ENCODE measurements at places on chromosomes 7 and 10.
A peak's percentile ranks its signal among the peaks of the same experiment; 100 is the strongest.

DNA sequence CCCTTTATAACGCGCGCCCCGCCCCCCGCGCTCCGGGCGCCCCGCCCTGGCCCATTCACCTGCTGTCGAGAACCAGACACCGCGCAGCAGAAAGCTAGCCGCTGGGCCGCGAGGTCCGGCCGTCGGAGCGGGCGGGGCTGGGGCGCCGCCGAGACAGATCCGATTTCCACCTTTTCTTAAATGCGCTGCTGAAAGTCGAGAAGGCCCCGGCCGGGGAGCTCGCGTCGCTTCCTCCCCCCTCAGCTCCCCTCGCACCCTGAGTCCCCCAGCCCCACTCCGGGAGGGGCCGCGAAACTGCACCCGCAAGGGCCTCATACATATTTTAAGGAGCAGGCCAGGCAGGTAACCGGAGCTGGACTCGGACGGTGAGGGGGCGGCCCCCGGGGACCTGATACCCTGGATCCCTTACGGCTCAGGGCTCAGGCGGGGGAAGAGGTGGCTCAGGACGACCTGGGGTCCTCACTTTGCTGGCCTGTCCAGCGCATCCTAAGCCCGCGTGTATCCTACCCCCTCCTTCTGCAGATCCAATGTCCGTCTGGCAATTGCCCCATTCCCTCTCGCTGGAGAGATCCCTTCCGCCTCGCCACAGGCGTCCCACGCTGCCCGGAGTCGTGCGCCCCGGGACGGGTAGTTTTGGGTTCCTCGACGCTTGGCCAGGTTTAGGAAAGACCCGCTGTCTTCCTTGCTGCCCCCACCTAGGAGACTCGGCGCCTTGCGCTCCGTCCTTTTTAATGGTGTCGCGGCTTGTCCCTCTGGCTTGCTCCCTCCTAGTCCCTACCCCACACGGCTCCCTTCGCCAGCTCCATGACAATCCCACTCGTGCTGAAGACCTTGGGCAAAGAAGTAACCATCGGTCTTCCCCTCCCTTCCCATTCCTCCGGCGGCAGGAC lies 170.6 kb downstream of the UBE2H start:
- DNase-seq, result no peak

DNA sequence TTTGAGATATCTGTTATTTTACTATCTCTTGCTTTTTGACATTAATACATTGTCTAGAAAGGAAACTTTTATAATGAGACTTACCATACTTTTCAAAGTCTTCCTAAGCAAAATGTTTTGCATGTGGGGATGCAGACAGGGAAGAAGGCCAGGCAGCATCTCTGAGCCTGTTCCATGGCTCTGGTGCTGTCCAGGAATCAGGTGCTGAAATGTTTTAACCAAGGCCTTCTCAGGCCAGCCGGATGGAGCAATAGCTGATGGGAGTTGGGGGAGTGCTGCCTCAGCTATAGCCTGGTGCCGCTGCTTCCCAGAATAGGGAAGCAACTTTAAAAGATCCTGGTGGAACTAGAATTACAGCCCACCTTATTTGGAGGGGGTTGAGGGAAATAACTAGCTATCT lies 38.5 kb downstream of the CRTAC1 start:
- no peak for DNase-seq

DNA sequence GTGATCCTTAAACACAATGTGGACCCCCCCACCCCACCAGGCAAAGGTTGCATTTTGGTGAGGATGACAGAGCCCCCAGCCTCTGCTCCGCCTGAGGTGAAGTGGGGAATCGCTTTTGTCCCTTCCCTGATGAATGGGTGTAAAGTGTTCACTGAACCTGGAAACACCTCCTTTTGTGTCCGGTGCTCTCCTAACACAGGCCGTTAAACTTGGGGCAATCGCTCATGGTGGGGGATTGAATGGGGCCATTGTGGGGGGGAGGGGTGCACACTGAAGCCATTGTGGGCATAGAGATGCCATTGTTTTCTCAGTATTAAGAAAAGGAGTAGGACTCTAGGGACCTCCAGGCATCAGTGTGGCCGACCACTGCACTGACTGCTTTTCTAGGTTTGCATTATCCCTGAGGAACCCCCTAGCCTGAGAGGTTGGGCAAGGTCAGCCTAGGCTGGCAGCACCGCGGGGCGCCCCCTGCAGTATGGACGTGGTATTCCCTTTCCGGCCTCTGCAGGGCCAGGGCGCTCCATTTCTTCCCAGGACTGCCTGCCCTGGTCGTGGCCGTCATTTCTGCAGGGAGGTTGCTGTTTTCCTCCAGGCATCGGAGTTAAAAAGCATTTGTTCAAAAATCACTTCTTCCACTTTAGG lies 158.3 kb downstream of the TCF7L2 start:
- DNase-seq, result peak; percentile 3

- DNase-seq, result no peak
These were observed 228.9 kb upstream of the PITRM1 start for GRCh38 chr10:3401491-3401938.

GRCh38 chr10:70054902-70055301 lies 2.3 kb downstream of the MACROH2A2 start:
- no peak for DNase-seq

All from activated CD8-positive, alpha-beta memory T cell treated with anti-CD3 and anti-CD28 coated beads for 1 hour (primary cell).